RKO (cell line): ENCODE measurements at places on chromosomes 13 and 19.

- no peak for DNase-seq
Measured at GRCh38 chr13:51244637-51245405, 22.6 kb downstream of the FAM124A start.

GRCh38 chr13:99002172-99002710 is 24.4 kb upstream of the DOCK9 start:
- no peak for DNase-seq

- no peak for DNase-seq
Measured at GRCh38 chr13:110037925-110038573, 251.7 kb upstream of the IRS2 start.

GRCh38 chr13:50596776-50597203 is 246.7 kb downstream of the DLEU7 start:
- no peak for DNase-seq

DNA sequence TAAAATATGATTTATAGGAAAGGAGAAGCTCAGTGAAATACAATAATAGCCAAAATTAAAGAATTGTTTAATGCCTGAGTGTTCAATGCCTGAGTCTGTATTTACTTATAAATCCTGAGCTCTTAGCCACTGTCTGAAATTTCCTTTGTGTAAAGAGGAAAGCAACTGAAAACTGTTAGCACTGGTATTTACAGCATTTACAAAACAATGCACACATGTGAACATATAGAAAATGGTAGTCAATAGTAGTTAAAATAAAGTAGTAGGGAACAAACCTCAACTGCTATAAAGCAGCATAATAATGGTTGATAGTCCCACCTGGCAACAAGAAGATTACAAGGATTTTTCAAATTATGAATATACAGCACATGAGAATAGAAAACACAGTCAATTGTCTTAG is 1137.1 kb upstream of the ATXN8OS start:
- DNase-seq, result no peak

- DNase-seq, result peak; percentile 92
Measured at GRCh38 chr13:32734511-32734910, 148.3 kb downstream of the PDS5B start.

- no peak for DNase-seq
Measured at GRCh38 chr19:50793558-50794065, 3.4 kb downstream of the ACP4 start.

DNA sequence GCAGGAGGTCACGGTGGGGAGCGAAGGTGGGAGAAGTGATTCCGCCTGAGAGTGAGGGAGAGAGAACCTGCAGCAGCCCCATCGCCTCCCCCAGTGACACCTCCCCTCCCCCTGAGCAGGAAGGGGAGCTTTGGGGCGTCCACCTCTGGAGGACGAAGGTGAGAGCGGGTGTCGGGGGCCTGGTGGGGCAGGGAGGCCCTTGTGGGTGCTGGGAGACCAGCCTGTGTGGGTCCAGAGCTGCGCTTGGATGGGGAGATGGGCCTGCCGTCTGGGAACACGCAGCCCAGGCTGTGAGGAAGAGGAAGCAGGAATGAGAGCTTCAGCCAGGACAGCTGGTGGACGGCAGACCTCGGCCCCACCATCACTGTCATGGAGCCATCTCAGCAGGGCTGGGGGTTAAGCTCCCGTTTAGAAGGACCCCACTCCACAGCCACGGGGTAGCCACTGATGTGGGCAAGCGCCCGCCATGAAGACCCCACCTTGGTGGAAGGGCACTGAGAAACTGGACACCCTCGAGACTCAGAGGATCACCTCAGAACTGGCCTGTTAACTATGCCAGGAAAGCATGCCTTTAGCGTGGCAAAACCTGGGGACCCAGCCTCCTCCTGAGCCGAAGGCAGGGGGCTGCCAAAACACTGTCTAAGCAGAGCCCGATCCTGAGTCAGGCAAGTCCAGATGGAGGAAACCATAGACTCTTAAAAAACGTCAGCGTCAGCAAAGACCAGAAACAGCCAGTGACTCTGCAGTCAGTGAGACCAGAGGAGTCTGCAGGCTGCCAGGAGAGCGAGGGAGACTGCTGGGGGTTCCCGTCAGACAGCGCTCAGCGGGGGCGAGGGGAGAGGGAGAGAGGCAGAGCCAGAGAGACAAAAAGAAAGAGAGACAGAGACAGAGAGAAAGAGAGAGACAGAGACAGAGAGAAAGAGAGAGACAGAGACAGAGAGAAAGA is 6.4 kb upstream of the PROZ start:
- DNase-seq, result peak; percentile 9

DNA sequence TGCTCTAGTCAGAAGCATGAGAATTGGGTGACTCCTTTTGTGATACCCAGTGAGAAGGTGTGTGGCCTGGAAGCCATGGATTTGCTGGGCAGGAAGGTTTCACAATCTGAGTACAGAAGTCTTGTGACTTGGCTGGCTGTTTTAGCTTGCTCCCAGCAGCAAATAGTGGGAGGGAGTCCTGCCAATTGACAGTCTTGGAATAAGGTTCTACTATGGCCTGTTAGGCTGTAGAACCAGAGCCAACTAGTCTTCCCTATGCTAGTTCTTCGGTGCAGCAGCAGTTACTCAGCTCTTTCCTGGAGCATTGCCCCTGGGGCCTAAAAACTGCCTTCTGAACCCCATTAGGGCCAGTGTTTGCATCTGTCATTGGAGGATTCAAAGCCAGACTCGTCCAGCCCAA is 1935.4 kb upstream of the PCDH20 start:
- no peak for DNase-seq

- DNase-seq, result no peak
Measured at GRCh38 chr19:33781996-33782395, 14.7 kb upstream of the KCTD15 start.

- no peak for DNase-seq
Measured at GRCh38 chr19:51181377-51181912, 39.3 kb downstream of the SIGLEC7 start.

DNA sequence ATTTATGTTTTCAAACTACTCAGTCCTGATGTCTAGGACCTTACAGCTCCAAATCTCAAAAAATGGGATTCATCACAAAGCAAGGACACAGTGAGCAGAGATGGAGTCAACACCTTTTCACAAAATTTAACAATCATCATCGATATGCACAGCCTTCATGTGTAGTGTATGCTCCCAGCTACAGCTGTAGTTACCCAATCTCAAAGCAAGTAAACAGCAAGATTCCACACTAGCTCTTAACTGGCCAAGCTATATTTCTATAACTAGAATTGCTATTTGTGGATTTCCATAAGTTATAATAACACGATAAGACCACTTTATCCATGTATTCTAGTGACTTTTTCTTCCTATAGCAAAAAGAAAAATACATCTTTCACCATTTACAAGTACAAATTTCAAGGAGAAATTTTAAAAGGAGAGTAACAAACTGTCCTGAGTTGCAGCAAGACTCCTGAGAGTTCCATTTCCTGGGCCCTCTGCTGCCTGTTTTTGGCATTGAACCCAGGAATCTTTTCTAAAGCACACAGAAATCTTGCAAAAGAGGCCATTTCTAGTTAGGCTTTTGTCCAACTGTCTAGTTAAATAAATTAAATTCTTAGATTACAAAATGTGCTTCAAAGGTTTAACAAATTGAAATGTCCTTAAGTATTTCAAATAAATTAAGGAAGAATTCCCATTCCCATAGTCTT is 460.6 kb downstream of the FGF14 start:
- DNase-seq, result peak; percentile 20

- no peak for DNase-seq
Measured at GRCh38 chr19:45137179-45137761, 23.5 kb downstream of the NKPD1 start.

- no peak for DNase-seq
Measured at GRCh38 chr13:42283574-42283973, 11.6 kb downstream of the AKAP11 start.

DNA sequence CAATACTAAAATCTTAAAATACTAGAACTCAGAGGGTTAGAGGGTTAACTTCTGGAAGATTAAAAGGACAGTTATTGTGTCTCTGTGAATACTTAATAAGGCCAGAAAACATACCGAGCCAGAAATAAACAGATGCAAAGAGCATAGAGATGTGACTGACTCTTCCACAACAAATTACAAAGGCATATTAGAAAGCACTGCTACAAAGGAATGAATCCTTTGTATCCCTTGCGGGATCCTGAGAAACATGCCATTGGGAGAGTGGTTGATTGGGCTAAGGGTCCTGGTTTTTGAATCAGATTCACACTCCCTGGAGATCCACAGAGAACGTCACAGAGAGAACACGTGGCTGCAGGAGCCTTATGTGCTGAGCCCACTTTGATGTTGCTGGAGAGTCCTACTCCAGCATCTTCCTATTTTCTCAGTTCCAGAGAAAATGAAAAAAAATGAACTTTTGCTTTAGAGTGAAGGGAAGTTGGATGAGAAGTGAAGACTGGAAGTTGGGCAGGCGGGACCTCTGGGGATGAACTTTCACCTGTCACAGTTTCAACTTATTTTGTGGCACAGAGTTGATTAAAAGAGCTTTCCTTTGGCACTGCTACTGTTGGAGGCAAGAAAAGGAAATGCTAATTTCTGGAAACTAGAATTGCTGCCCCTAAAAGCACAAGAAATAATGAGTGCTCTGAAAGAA is 309.9 kb downstream of the DCT start:
- DNase-seq, result no peak

GRCh38 chr13:113839536-113840204 is 24.2 kb downstream of the GAS6 start:
- DNase-seq, result no peak

DNA sequence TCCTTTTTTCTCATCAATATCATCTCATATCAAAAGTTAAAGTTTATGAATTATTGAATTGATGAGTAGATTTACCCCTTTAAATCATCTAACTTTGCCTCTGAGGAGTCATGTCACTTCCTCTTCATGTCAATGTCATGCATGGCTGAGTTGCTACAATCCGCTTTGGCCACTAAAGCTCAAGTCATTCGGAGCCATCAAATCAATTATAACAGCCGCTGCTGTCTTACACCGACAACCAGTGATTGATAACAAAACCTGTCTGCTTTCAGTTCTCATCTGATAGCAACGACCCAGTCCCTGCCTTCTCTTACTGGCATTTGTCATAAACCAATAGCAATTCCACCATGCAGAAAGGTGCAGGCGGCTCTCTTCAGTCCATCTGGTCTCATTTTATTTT is 429.3 kb downstream of the DIAPH3 start:
- no peak for DNase-seq

DNA sequence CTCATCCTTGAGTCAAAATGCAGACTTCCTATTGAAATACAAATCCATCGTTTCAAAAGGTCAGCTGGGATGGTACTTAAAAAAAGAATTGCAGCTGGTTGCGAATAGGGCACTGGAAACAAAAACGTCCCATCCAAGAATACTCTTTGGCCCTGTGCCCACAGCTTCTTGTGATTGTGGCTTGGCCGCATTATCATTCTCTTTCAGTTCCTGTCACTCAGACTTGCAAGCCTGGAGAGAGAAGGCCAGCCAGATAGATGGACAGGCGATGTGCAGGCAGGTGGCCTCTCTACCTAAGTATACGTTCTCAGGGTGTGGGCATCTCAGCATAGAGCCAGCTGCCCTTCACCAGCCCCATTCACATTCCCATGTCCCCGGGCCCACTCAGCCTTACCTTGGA is 208.5 kb upstream of the ZNF536 start:
- DNase-seq, result no peak

DNA sequence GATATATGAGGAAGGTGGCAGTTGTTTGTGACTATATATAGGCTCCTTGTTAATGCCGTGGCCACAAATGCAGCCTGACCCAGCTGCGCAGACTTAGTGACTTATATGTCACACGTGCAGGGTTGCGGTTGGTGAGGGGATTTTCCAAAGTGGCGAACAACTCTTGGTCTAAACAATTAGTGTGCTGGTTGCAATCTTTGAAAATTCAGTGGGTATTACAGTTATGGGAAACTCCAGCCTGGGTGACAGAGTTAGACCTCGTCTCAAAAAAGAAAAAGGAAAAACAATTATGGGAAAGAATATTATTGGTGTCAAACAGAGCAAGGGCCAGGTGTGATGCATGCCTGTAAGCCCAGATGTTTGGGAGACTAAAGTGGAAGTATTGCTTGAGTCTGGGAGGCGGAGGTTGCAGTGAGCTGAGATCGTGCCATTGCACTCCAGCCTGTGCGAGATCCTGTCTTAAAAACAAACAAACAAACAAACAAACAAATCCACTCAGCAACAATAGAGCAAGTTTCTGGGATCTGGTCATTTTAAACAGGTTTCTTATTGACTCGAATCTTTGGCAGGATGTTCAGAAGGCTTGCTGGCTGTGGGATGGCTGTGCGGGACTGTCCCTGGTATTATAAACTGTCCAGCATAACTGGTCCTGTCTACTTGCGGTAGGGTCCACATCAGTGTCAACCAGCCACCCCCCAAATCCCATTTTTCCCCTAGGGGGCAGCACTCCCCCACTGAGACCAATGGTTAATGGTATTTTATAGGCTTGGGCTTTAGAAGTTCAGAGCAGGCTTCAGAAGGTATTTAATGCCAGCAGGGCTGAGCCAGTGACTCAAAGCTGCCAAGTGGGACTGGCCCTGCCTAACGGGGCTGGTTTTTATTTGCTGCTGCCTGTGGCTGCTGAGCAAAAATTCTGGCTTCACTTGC is 15.4 kb downstream of the RELB start:
- DNase-seq, result peak; percentile 79

- no peak for DNase-seq
Measured at GRCh38 chr13:113616991-113617749, 32.6 kb downstream of the TFDP1 start.

DNA sequence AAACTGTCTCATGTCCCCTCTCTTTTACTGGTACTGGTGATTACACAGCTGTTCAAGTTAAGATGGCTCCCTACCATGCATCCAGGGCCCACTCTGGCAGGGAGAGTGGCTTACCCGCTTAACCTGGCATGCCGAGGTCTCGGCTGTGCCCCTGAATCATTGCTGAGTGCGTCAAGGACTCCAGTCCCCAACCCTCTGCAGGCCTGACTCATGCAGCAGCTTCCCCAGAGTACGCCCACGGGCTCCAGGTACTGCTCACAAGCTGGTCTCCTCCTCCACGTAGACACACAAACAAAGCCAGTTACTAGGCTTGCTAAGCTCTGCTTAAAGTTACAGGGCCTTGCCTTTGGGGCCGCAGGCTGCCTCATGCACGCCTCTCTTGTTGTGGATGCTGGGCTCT is 447.4 kb downstream of the COG6 start:
- DNase-seq, result peak; percentile 38

GRCh38 chr19:4013886-4014540 is 6.5 kb downstream of the PIAS4 start:
- no peak for DNase-seq

DNA sequence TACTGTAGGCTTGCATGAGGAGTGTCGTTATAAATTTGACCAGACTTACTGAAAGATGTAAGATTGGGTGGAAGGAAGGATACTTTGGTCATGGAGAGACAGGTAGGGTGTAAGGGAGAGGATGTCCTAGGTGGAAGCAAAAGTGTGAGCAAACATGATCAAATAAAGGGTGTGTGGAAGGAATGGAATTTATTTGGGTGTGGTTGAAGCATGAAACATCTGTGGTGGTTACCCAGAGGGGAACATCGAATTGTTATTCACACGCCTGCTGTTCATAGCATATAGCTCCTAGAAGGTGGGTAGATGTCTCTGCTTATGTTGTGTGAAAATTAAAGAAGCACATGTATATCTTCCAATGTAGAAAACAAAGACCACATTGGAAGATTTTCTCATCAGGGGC is 157.7 kb downstream of the ATP8A2 start:
- no peak for DNase-seq

GRCh38 chr19:14305706-14306105 is 75.5 kb upstream of the ADGRE5 start:
- no peak for DNase-seq
